SJSA1 (cell line): ENCODE measurements at places on chromosomes 7 and 10.

DNA sequence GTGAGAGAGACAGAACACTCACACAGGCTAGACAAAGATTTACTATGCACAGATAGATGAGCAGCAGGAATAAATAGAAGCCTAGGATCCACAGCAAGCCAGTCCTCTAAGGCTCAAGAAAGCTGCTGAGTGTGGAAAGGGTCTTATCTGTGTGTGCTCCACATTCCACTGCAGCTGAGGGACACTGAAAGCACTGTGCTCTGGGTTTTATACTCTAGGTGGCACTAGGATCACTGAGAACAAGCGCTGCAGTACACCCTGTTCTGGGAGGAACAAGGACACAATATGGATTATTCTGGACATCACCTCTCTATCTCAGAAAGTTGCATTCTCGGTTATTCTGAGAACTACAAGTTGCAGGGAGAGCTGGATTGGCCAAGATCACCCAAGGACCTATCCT, 4.9 kb upstream of the KLHL7 start:
- DNase-seq = no peak

DNA sequence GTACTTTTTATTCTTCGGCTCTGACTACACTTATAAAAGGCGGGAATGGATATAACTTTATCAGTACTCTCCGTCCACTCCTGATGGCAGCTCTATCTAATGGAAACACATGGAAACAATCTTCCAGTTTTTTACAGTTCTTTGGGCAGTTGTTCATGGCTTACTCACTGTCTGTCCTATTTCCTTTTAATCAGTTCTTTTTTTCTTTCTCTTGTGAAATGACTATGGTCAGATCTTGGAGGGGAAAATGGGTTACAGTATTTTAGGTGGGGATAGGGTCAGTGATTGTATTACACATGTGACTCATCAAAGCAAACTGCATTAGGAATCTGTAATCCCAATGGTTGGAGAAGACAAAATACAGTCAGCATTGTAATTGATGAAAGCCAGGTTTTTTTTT, 112.4 kb downstream of the BICC1 start:
- no peak for DNase-seq

DNA sequence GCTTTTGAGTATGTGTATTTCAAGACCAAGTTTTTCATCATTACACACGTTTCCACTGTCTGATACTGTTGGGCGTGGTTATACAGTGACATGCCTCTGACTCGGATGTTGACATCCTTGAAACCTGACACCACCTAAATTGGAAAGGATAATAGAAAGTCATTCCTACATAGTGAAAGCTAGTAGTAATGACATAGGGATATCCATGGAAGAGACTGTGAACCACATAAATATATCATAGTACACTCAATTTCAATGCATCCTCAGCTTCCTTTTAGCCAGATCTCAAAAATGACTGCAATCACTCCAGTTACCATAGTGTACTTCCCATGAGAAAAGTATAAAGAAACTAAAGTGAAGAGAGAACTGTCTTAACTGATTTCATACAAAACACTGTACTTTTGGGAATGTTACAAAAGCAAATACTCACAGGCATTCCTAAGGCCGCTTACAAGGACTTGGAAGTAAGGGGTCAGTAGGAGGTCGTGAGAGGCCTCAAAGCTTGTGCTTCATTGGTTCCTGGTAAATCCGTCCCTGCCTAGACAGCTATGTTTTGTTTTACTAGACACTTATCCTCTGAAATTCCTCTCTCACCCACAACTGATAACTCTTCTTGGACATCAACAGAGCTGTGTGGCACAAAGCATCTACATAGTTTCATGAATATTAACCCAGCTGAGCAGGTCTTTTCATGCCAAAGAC, 71.8 kb upstream of the VWDE start:
- DNase-seq = no peak

- DNase-seq = no peak
Measured at GRCh38 chr10:63156236-63156635, 23.1 kb downstream of the NRBF2 start.

DNA sequence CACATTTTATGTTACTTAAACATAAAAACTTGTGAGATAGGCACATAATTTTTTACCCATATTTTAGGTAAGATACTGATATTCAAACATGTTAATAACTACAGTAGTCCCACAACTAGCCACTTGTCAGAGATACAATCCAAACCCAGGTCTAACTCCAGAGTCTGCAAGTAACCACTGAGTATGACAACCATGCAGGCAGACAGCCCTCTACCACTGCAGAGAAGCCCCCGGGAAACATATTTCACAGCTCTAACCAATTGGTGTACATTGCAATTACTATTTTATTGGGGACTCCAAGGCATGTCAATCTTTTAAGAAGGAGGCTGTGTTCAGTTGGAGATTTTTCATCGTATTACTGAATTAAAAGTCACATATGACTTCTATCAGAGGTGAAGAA, 107.2 kb upstream of the FAM133B start:
- DNase-seq = no peak

DNA sequence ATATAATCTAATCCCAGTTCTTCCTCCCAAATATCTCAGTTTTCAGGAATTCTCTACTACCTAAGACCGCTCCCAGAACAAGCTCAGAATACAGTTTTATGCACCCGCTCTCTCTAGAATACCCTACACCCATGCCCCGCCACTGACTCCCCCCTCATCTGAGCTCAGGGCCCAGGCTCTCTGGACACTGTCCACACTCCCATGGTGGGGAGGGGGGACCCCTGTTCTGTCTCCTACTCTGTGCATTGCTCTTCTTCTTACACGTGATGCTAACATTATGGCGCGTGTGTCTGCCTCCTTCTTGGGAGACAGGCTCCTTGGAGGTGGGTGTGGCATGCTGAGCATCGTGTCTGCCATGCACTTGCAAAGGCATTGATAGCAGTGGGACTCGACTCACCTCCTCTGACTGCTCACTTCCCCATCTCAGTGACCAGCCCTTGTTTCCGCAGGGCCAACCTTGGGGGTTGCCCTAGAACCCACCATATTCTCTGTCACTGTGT, 127.9 kb downstream of the TCERG1L start:
- no peak for DNase-seq

GRCh38 chr7:37363536-37364491, 84.8 kb downstream of the ELMO1 start:
- DNase-seq = no peak

GRCh38 chr7:136189506-136189998, 212.4 kb upstream of the MTPN start:
- no peak for DNase-seq
